Fibroblast of skin of left biceps (primary cell): ENCODE measurements at places on chromosomes 7 and 10.

DNA sequence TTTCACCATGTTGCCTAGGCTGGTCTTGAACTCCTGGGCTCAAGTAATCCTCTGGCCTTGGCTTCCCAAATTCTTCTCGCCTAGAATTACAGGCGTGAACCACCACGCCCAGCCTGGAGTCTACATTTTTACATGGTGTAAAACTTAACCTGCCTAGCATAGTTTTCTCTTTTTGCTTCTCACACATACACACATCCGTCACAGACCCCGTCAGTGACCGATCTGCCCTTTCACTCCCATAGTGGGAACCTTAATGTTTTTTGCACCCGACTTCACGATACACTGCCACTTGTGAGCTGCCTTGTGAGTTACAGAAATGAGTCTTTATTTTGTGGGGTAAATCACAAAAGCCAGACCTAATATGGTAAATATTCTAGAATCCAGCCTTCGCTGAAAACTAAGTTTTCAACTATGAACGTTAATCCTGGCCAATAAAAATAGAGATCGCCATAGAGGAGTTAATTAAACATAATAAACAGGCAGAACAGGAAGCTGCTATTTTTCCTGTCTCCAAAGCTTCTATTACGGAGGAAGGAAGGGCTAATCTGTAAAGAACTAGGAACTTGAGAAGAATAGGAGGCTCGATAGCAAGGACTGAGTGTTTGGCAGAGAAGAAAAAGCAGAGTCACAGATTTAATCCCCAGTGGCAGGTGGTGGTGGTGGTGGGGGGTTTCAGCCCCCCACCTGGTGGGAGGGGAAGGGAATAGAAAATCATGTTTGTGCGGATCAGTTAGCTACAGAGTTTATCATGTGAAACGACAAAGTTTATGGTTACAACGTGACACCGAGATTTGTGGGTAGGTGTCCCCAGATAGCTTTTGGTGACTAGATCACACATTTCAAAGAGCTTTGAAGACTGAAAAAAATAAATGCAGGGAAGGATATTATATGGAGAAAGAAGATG is 14.7 kb upstream of the FAM171A1 start:
- no peak for DNase-seq

DNA sequence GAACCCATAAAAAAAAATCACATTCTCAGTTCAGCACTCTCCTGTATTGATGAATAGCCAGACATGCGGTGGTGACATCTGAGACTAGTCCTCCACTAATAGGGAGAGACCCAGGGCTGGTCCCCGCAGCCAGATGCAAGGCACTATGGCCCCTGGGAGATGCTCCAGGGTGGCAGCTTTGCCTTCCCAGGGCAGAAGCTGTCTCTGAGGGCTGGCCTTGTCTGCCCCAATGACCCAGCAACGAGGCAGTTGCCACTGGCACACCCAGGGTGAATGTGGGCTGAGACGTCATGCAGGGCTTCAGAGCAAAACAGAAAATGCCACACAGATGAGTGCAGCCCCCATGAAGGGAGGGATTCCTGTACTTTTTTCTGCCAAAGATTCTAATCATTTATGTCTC is 50.1 kb upstream of the GDF10 start:
- DNase-seq = no peak

DNA sequence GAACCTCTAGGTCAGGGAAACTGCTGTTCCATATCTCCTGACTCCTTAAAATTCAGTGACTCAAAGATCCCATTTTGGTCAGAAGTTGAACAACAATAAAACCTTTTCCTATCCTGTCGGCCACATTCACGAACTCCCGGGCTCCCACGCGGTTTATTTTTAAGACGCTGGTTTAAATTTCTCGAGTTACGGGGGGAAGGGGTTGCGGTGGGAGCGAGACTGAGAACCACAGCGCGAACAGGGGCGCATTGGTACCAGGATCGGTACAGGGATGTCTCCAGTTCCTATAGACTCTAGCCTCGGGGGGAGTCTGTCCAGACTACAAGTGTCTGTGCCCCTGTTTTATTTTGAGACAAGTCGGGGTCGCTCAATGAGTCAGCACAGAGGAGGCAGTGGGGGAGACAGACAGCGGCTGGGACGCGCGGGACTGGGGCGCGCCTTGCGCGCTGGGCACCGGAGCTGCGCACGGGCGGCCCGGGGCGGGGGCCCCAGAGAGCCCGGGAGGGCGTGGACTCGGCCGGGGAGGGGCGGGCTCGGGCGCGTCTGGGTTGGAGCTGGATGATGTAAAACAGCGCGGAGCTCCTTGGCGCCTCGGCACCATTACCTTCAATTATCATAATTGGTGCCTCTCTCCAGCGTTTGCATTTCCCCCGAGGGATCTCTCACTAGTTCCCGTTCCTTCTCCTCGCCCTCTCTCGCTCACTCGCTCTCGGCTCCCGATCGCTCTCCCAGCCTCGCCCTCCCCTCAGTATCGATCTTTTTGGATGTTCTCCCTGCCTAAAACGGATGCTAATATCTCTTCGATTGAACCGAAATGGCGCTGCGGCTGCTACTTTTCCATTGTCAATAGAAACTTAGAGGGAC is 8.7 kb upstream of the BAMBI start:
- DNase-seq = no peak

DNA sequence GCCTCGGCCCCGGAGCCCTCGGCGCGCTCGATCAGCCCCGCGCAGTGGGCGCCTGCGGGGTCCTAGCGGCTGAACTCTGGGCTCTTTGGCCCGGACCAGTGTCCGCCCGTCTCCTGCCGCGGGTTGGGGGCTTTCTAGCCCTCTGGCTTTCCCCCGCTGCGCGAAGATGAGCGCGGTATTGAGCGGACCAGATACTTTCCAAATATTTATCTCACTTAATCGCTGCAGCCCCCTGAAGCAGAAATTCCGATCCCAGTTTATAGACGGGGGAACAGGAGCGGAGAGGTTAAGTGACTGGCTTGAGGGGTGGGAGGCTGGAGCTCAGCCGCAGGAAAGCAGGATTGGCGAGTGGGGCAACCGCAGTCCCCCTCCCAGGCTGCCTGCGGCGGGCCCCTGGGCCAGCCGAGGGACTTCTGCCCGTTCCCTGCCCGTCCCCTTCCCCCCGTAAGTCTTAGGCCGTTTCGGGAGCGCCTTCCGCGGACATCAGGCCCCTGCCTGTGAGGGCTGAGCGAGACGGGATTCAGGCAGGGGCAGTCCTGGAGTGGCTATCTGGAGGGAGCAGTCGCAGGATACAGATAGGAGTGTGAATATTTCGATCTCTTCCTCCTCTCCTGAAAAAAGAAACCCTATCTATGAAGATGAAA is 565 bp downstream of the STRIP2 start:
- no peak for DNase-seq

DNA sequence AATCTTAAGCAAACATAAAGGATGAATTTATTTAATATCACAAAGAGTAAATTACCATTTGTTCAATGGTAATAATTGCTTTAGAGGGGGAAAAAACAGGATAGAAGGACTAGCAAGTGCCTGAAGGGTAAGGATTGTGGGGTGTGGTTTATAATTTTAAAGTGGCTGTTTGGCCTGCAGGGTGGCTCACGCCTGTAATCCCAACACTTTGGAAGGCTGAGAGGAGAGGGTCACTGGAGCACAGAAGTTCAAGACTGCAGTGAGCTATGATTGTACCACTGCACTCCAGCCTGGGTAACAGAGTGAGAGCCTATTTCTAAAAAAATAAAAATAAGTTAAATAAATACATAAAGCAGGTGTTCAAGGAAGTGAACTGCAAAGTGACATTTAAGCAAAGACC is 199.9 kb upstream of the AHR start:
- DNase-seq = no peak
